Activated T-helper 1 cell treated with anti-CD3 and anti-CD28 coated beads, Interleukin-2, amount 50 U/mL, for 16 hours (primary cell): ENCODE measurements at places on chromosomes 12 and 14.

GRCh38 chr12:87320724-87321123, 708.5 kb downstream of the C12orf50 start:
- no peak for DNase-seq

- no peak for DNase-seq
Observed at GRCh38 chr12:120358412-120359100, 10.4 kb downstream of the MSI1 start.

DNA sequence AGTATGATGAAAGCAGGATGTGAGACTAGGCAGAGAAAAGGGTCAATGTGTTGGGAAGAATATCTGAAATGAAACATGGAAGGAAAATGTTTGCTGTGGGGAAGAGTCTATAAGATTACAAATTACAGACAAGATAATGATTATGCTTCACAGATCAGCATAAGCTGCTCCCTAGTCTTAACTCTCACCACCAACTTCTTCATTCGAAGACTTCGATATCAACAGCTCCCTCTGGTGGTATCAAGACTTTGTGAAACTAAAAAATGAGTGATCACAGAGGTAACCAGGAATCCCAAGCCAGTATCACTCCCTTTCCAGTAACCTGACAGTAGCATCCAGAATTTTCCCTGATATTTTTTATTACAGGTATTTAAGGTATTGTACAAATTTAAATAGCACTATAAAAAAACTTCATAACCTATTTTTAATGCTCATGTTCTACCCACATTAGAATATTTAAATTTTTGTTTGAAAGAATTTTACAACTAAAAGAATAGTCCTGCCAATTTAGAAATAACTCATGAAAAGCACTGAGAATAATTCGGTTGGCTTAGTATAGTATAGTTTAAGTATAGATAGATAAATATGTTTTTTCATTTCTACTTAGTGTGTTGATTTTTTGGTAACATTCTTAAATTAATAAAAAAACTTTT, 84.4 kb downstream of the C2CD5 start:
- no peak for DNase-seq

GRCh38 chr14:103732868-103733620, 17.4 kb downstream of the ZFYVE21 start:
- DNase-seq = no peak

DNA sequence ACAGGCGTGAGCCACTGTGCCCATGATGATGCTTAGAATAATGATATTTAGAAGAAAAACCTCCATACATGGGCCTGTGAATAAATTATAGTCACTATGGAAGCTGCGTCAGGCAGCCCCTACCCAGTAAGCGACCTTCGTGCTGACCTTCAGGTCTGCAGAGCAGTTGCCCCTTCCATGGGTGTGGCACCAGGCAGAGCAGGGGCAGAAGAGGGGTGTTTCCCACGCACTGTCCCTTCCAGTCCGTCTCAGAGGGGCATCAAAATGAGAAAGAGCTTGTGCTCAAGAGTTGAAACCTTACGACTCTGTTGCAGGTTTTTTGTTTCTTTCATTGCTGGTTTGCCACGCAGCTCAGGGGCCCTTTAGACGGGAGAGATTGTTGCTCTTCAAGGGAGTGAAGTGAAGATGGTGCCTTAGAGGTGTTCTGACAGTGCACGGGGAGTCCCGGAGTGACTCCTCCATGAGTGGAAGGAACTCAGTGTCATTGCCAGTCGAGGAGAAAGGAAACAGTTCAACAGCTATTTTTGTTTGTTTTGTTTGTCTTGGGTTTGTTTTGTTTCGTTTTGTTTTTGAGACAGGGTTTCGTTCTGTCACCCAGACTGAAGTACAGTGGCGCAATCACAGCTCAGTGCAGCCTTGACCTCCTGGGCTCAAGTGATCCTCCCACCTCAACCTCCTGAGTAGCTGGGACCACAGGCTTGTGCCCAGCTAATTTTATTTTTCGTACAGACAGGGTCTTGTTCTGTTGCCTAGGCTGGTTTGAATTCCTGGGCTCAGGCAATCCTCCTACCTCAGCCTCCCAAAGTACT, 13.9 kb downstream of the CKB start:
- no peak for DNase-seq

- no peak for DNase-seq
Observed at GRCh38 chr12:77734214-77734883, 96.3 kb upstream of the NAV3 start.

DNA sequence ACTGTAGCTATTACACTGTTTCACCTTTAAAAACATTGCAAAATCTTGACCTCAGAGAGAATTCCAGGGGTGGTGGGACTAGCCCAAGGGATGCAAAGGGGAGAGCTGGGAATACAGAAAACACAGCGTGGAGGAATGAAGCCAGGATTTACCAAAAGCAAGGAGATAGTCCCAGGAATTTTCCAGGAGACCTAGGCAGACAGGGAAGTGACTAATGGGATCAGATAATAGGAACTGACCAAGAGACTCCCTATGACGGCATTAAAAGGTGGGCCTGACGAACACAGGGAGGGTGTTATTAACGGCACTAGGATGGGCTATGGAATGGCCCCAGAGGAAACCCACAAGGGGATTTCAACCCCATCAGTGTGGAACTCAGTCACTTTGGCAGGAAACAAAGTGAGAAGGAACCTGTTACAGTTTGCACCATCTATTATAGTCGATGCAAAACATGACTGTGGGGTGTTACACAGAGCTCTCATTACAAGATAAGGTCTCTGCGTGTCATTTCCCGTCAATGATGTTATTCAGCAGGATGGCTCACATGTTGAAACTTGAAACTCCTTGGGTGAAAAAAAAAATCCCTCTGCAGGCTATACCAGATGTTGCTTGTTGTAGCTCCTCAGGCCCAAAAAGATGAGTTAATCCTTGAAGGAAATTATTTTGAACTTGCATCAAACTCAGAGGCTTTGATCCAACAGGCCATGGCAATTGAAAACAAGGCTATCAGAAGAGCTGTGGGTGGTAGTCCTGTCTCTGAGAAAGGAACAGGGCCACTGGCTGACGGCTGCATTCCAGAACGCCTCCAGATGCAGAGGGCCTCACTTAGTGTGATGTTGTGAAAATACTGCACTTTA, 58.7 kb downstream of the DRAM1 start:
- DNase-seq = no peak

GRCh38 chr12:3753544-3754284, 805 bp upstream of the CRACR2A start:
- no peak for DNase-seq

DNA sequence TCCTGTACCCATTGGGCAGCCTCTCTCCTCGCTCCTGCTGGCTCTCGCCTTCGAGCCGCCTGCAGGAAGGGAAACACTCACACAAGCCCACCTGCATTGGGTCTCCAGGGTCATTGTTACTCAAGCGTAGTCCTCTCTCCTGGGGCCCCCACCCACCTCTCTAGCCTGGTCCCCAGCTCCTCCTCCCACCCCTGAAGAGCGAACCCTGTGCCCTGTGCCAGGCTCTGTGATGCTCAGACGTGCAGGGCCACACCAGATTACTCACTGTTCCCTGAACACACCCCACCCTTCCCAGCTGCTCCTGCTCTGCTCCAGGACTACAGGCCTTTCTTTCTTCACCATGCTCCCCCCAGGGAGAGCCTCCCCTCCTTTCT, 88.1 kb downstream of the NINJ2 start:
- DNase-seq = no peak

DNA sequence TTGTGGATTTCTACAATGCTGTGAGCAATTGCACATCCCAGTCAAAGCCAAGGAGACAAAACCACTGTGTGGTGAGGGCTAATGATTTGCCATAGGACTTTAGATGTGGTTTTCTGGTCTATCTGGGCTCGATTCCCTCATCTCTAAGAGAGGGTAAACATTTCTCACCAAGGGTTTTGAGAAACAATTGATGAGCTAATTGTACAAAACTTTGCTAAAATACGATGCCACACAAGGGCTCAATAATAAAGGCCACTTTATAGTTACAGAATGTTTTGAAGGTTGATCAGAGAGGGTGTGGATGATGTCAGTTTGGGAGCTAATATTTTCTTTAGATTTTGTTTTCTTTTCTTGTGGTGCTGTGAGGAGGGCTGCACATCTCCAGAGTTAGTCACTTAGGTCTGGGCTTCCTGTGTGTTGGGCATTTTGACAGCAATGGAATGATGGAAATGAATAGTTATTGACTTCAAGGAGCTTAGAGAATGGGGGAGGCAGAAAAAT, 60.8 kb upstream of the SLC38A4 start:
- DNase-seq = no peak

- DNase-seq = no peak
Observed at GRCh38 chr14:26173581-26174110, 424.2 kb downstream of the NOVA1 start.

DNA sequence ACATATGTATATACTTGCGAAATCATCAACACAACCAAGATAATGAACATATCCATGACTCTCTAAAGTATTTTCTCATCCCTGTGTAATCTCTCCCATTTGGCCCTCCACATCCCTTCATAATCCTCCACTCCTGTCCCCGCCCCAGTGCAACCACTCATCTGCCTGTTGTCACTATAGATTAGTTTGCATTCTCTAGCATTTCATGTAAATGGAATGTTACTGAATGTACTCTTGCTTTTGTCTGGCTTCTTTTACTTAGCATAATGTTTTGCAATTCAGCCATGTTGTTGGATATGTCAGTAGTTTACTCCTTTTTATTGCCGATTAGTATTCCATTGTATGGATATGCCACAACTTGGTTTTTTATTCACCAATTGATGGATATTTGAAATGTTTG, 99.1 kb downstream of the BICD1 start:
- no peak for DNase-seq

DNA sequence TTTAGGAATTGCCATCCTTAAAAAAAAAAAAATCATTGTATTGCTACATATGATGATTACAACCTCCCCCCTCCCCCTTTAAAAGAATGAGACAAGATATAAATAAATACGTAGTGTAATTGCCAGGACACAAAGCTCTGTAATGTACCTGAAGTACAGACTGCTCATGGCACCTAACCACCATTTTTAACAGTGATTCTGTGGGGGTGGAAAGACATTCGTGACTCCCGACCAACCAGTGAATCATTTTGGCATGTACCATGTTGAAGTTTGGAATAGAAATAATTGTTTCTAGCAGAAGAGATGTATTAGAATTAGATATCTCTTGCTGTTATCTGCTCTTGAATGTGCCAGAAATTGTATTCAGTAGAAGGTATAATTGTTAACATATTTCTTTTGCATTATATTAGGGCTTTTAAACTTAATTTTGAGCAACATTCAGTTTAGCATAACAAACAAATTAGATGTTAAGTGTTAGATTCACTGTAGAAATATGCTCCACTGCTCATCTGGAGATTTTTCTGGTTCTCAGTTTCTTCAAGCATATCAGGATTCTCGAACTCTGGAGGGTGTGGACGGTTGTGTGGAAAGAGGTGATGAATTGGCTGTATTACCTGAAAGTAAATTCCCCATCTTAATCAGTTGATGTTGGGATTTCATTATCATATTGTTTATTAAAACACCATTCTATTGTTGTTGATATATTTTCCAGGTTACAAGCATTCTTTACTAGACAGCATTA, 31.1 kb downstream of the FRS2 start:
- no peak for DNase-seq

DNA sequence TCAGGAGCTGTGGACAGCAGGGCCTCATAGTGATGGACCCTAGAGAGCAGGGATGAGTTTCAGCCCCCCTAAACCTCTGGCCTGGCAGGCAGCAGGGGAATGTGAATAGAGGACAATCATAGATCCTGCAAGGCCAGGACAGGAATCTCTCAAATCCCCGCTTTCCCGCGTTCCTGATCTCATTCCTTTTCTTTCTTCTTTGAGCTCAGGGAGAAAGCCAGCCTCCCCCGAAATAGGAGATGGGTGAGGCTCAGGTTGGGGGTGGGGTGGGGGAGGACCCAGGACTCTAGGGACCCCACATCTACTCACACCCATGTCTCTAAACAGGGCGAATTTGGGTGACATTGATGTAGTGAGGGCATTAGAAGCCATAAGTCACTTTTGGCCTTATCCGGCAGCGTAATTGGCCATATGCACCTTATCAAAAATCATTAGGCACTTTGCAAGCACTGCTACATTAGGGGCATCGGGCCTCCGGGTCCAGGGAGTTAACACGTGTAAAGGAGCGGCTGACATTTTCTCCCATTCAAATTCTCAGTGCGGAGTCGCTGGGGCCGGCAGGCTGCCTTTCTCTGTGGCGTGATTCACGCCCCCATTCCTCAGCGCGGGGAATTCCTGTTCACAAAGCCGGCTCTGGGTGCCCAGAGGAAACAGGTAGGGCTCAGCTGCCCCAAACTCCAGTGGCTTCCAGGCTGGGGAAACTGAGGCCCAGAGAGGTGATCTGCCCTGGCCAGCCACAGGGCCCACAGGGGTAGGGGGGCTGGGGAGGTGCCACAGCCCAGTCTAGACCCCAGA, 1.5 kb downstream of the LHX5 start:
- no peak for DNase-seq

GRCh38 chr14:36424478-36425102, 95.4 kb downstream of the NKX2-1 start:
- no peak for DNase-seq

DNA sequence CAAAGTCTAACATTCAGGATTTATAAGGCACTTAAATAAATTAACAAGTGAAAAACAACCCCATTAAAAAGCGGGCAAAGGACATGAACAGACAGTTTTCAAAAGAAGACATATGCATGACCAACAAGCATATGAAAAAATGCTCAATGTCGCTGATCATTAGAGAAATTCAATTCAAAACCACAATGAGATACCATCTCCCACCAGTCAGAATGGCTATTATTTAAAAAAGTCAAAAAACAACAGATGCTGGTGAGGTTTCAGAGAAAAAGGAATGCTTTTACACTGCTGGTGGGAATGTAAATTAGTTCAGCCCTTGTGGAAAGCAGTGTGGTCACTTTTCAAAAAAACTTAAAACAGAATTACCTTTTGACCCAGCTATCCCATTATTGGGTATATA, 60.7 kb upstream of the BDKRB2 start:
- DNase-seq = no peak

DNA sequence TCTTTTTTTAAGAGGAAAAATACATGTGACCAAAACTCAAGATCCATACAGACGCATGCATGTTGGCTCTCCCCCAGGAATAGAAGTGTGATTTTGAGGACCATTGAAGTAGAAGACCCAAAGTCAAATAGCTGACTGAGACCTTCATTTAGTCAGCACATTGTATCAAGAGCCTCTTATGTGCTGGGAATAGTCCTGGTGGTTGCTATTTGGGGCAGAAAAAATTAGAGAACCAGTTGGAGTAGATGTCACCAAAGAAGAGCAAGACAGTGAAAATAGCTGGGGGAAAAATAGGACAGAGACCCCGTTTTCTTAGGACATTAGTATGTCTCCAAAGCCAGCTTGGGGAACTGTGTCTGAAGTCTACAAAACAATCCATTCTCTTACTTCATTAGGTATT, 93.6 kb downstream of the PELI2 start:
- DNase-seq = no peak

- DNase-seq = no peak
Observed at GRCh38 chr12:32201096-32201495, 94.4 kb downstream of the BICD1 start.
